Mucosa of descending colon (tissue), 3 donors: ENCODE measurements at places on chromosomes 5 and 9.

DNA sequence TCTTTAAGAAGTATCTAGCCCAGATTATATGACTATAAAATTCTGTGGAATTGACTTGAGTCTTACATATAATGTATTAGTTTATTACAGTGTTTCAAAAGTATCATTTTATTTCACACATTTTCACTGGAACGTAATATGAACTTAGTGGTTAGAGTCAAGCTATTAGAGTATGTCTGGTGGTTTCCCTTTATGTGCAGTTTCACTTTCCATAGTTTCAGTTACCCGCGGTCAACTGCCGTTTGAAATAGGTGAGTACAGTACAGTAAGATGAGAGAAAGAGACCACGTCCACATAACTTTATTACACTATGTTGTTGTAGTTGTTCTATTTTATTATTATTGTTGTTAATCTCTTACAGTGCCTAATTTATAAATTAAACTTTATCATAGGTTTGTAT is 50.5 kb downstream of the COMMD10 start:
- DNase-seq = no peak

DNA sequence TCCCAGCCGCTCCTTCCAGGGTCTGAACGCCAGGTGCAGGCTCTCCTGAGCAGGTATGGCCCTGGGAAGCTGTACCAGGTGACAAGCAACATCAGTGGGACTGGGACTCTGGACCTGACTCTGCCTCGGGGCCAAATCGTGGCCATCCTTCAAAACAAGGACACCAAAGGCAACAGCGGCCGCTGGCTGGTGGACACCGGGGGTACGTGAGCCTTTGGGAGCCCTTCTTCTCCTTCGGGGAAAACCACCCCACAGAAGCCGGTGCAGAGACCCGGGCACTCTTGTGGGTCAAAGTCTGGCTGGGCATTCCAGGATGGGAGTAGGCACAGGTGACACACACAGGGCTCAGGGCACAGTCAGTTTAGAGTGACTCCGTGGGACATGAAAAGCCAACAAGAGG is 45.8 kb downstream of the ARHGEF37 start:
- DNase-seq = no peak

GRCh38 chr5:9025942-9026341 is 519.9 kb downstream of the SEMA5A start:
- no peak for DNase-seq

GRCh38 chr5:164597293-164597900 is 1092.0 kb downstream of the MAT2B start:
- no peak for DNase-seq

DNA sequence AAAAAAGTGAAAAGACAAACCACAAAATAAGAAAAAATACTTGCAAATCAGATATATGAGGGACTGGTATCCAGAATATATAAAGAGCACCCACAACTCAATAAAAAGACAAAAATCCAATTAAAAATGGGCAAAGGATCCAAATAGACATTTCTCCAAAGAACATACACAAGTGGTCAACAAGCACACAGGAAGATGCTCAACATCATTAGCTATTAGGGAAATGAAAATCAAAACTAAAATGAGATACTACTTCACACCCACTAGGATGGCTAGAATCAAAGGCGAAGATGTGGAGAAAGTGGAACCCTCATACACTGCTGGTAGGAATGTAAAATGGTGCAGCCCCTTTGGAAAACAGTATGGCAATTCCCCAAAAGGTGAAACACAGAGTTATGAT is 21.1 kb upstream of the DPM2 start:
- no peak for DNase-seq

DNA sequence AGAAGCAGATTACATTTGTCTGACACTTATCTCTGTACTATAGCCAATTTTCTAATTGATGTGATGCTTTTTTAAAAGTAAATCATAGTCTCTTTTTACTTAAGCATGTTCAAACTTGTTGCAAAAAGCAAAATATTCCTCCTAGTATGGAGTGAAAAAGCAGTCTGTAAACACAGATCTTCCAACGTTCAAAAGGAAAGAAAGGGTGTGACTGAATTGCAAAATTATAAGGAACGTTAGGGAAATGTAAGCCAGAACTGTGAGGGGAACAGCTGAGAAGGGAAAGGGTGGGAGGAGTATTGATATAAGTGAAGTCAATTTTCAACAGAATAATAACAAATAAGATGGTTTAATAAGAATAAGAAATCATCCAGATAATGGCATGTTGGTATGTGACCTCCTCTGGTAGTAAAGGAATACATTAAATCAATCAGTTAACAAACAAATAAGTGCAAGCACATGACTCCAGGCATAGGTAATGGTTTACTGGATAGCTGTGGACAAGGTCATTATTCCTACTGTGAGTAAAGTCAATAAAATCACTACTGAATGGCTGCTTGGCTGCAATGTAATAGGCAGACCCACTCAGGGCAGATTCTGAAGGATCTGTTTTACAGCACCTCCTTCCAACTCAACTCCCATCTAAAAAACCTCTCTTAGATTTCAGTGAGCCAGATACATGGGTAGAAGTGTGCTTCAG is 239.1 kb upstream of the NMUR2 start:
- no peak for DNase-seq

GRCh38 chr5:5886812-5887486 is 464.5 kb downstream of the ICE1 start:
- peak; percentile 50 for DNase-seq

- DNase-seq = no peak
Observed at GRCh38 chr9:2819165-2819564, 24.7 kb downstream of the PUM3 start.

DNA sequence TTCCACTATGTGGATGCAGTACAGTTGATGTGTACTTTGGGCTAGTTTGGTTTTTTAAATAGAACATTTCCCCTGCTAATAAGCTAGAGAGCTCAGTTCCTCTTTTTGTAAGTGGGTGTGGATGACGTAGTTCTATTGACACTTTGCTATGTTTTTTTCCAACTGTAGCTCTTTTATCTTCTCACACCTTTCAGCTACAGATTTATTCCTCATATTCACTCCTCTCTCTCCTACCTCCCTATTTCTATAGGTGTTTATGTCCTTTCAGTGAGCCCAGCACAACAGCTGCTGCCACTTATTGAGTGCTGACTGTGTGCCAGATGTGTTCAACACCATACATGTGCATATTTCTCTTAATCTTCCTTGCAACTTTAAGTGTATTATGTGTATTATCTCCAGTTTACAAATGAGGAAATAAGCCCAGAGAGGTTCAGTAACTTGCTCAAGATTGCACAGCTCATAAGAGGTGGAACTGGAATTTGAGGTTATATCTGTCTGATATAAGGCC is 215.7 kb downstream of the SEMA6A start:
- no peak for DNase-seq

DNA sequence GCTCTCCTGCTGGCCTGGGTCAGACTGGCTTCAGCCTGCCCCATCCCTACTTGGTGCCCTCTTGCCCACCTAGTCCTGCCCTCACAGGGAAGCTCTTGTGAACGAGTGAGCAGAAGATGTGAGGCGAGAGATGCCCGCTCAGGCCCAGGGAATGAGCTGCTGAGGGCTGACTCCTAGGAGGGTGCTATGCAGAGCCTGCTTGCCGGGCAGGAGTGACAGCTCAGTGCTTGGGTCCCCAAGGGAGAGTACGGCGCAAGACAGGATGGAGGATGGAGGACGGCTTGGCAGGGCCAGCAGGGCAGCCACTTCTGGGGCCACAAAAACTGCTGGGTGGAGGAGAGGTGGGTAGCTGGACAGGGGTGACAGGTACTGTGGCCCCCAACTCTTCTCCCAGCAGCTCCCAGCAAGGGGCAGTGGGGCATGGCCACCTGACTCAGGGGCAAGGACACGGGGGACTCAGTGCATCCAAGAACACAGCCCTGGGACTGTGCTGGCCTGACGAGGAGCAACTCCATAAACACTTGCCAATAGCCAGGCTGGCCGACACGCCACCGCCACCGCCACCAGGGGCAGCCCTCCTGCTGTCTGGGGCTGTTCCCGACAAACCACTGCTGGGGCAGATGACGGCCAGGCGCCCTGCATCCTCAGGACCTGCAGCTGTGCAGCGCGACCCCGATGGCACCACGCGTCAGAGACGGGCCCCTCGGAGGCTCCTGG is 55.6 kb upstream of the UBAC1 start:
- no peak for DNase-seq

DNA sequence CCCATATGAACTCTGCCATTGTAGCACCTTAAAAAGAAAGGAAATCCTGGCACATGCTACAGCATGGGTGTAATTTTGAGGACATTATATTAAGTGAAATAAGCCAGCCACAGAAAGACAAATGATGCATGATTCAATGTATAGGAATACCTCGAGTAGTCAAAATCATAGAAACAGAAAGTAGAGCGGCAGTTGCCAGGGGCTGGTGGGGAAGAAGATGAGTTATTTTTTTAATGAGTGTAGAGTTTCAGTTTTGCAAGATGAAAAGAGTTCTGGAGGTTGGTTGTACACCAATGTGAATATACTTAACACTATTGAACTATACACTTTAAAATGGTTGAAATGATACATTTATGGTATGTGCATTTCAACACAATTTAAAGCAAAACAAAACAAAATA is 133.0 kb downstream of the ZDHHC21 start:
- DNase-seq = no peak

DNA sequence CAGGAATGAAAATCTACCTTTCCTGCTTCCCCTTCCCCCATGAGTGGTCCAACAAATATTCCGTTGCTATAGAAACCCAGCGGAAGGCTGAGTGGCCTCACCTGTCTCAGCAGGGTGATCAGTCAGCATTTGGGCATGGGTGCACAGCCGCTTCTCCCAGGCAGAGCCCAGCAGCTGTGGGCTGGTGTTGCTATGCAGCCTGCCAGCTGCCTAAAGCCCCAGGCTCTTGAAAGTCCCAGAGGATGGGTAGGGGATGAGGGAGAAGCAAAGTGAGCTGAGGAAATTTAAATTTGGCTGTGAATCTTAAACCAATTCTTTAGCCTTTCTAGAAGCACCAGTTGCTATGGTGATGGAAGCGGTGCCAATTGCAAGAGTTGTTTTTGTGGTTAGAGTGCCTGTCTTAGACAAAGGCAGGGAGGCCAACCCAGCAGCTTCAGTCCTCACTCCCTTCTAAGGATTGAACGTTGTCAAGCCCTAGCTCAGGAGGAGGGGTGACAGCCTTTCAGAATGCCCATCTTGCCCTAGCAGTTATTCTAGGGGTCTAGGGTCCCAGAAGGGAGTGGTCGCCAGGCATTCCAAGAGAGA is 151.5 kb upstream of the PITX1 start:
- peak; percentile 45 for DNase-seq

DNA sequence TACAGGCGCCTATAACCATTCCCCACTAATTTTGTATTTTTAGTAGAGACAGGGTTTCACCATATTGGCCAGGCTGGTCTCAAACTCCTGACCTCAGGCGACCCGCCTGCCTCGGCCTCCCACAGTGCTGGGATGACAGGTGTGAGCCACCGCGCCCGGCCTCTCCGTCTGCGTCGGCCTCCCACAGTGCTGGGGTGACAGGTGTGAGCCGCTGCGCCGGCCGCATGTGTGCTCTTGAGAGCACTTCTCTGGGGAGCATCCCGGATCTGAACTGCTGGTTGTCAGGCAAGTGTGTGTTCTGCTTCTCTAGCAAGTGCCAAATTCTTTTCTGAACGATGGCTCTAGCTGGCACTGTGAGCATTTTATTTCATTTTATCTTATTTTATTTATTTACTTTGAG is 3.7 kb upstream of the ENTPD2 start:
- DNase-seq = no peak

DNA sequence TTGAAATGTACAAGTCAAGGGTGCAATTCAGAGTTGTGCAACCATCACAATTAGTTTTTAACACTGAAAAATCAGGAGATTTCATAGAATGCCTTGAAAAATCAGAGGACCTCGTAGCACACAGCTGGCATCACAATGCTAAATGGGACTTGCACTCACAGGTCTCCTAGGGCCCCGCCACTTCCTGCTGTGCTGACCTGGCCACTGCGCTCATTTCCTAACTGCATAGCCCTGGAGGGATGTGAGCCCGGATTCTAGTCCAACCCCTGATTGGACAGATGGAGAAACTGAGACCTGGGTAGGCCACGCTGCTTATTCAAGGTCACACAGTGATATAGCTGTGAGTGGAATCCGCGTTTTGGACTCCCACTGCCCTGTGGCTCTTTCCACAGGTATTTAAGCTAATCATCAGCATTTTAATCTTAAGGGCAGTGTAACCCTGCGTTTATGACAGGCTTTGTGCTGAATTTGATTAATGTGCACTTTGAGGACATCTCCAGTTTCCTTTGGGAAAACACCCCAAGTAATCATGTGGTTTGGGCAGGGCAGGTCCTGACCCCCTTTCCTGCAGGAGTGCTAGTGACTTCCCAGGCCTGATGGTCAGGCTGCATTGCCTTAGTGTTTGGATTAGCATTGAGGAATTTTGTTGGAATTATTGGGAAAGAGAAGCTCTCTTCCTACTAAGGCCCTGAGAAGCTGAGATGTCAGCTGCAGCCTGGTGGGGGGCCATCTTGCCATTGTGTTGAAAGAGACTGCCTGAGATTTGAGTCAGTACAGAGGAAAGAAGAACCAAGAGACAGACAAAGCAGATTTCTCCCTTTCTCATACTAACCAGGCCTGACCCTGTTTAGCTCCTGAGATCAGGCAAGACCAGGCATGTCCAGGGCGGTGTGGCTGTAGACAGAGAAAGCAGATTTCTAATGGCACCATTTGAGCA is 36.2 kb downstream of the STC2 start:
- DNase-seq = no peak

- DNase-seq = no peak
Observed at GRCh38 chr5:123518111-123518510, 6.1 kb downstream of the CSNK1G3 start.

DNA sequence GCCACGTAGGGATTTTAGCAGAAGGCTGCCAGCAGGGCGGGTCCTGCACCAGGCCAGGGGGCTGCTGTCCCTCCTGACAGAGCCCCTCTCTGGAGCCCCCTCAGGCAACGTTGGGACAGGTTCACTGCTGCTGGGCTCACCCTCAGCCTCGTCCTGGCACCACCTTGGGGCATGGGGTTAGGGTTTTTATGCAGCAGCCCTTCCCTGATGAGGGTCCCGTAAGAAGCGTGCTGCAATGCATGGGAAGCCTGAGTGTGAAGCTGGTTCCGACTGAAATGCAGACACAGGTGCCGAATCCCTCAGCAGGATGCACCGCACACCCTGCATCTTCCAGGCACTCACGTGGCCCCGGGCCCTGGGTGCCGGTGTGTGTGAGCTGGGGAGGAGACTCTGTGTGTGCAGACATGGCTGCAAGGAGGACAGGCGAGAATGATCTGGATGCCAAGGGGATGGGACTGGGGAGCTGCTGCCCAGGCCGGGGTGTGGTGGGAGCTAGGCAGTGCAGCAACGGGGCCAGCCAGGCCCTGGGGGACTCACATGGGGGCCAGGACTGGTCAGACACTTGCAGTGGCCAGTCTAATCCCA is 27.1 kb downstream of the ZDHHC11B start:
- DNase-seq = no peak
